MCF 10A (cell line): ENCODE measurements at places on chromosomes 7 and 10. TPM values are rescaled to one million over a fixed set of nuclear protein-coding genes. Genes with fewer than 3 reads are reported as not detected.

DNA sequence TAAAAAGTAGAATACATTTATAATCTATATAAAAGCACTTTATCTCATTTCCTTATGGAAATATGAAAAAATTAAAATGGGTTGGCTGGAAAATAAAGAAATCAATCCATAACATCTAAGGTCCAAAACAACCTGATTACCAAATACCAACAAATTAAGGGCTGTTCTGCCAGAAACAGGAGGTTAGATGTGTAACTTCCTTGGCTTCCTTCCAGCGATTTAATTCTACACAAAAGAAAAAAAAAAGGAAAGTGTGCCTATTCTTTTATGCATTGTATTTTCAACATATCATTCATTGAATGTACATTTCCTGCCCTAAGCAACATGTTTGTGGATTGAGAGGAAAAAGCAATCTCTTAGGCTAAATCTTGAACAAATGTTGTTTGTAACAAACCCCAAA, 36.2 kb upstream of the USP6NL start:
- H3K36me3 ChIP-seq: no peaks in the 10 kb centered on the region
- H3K4me1 ChIP-seq: peaks cover 5% of the 10 kb centered on the region
- peak; percentile 55 for DNase-seq
- H3K27me3 ChIP-seq: no peaks in the 10 kb centered on the region

DNA sequence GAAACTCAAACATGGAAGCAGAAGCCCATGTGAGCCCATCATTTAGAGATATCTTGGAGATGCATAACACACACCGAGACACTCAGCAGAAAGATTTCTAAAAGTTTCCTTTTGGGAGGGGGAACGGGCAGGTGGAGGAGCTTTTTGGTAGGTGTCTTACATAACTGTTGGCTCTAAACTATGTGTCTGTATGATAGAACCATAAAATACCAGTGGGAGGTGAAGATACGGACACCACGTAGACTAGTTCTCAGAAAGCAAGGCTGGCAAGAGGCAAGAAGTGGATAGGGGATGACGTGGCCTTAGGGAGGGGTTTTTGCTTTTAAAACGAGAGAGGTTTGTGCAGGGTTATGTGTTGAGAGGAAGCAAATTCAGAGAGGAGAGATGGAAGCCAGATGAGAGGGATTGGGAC, 36.5 kb downstream of the IL15RA start:
- peaks cover 23% of the 10 kb centered on the region for H3K4me1 ChIP-seq
- no peaks in the 10 kb centered on the region for H3K27me3 ChIP-seq
- H3K36me3 ChIP-seq: peaks cover 33% of the 10 kb centered on the region
- H3K27ac ChIP-seq: no peak overlapping the region

- peaks cover 75% of the 10 kb centered on the region for H3K27me3 ChIP-seq
- no peak overlapping the region for H3K27ac ChIP-seq
- DNase-seq: no peak
- no peak overlapping the region for H3K4me3 ChIP-seq
- H3K4me1 ChIP-seq: no peaks in the 10 kb centered on the region
- H3K36me3 ChIP-seq: no peaks in the 10 kb centered on the region
Observed at GRCh38 chr7:9082203-9082602, 648.8 kb downstream of the NXPH1 start.

DNA sequence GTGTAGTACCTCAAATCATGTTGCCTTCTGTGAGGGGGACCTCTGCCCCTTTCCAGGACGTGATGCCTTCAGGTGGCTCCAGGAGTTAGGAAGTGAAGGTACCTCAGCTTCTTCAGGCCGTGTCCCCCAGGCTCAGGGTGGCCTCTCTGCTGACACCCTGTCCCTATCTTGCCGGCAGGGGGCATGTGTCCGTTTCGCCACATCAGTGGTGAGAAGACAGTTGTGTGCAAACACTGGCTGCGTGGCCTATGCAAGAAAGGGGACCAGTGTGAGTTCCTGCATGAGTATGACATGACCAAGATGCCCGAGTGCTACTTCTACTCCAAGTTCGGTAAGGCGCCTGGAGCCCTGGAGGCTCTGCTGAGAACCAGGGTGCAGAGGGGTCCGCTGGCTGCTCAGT, 9.2 kb downstream of the CPSF4 start:
- H3K4me3 ChIP-seq: no peak overlapping the region
- no peaks in the 10 kb centered on the region for H3K4me1 ChIP-seq
- peaks cover 85% of the 10 kb centered on the region for H3K36me3 ChIP-seq
- no peak overlapping the region for H3K27ac ChIP-seq

- no peak overlapping the region for H3K4me3 ChIP-seq
- DNase-seq: no peak
- peaks cover 1% of the 10 kb centered on the region for H3K36me3 ChIP-seq
- H3K4me1 ChIP-seq: no peaks in the 10 kb centered on the region
Observed at GRCh38 chr10:124606822-124607221, 137.4 kb downstream of the FAM53B start.

GRCh38 chr10:133135116-133135465, 24.9 kb upstream of the KNDC1 start:
- no peaks in the 10 kb centered on the region for H3K36me3 ChIP-seq
- no peak for DNase-seq
- H3K4me3 ChIP-seq: no peak overlapping the region
- H3K27me3 ChIP-seq: no peaks in the 10 kb centered on the region
- H3K27ac ChIP-seq: no peak overlapping the region

Gene LLCFC1
- total RNA-seq: not detected in 2 replicates

GRCh38 chr10:1933215-1933614, 195.9 kb upstream of the ADARB2 start:
- no peaks in the 10 kb centered on the region for H3K27me3 ChIP-seq
- no peak overlapping the region for H3K4me3 ChIP-seq
- H3K27ac ChIP-seq: no peak overlapping the region
- peaks cover 7% of the 10 kb centered on the region for H3K4me1 ChIP-seq

Gene BCL7B
- total RNA-seq: 66.5 and 73.3 TPM in 2 replicates

- H3K4me3 ChIP-seq: no peak overlapping the region
- no peak for DNase-seq
- H3K4me1 ChIP-seq: peaks cover 15% of the 10 kb centered on the region
- no peaks in the 10 kb centered on the region for H3K36me3 ChIP-seq
- no peaks in the 10 kb centered on the region for H3K27me3 ChIP-seq
Observed at GRCh38 chr10:43125881-43126731, 12.1 kb upstream of the CSGALNACT2 start.

GRCh38 chr10:103281753-103282152, 4.8 kb downstream of the INA start:
- H3K36me3 ChIP-seq: no peaks in the 10 kb centered on the region
- no peak overlapping the region for H3K4me3 ChIP-seq
- H3K27ac ChIP-seq: no peak overlapping the region
- no peaks in the 10 kb centered on the region for H3K4me1 ChIP-seq
- H3K27me3 ChIP-seq: peaks cover 54% of the 10 kb centered on the region
- DNase-seq: no peak

DNA sequence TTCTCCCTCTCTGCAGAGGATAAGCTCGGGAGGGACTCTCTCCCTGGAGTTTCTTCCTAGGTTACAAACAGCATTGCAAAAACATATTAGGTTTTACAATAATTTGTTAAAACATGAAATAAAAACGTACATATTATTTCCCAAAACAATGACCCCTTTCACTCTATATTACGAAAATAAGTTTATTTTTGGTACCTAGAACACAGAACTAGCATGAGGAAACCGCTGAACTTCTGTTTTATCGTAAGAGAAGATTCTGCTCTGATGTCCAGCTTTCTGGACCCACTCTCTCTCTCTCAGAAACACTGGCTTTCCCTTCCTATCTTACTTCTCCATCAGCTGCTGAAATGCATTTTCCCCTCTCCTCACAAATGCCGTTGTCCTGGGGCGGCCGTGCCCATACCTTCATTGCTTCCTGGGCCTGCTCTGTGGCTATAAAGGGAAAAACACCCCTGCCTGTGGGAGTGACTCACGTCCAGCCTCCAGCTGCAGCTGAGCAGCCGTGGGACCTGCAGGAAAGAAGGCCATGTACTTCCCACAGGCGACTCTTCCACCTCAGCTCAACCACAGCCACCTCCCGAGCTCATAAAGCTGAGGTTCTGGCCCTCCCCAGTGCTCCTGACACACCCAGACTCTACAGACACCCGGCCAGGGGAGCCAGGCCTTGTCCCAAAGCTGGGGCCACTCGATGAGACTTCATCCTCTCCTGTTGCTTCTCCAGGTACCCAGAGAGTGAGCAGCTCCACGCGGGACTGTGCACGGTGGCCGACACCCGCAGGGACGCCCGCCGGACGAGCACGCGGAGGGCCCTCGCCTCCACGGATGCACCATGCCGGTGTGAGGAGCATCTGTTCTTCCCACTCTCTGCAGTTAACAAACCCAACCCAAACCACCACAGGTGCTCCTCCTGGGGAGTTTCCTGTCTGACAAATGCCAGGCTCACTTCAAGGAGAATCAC, 3.1 kb downstream of the GPER1 start:
- no peak for DNase-seq
- H3K4me1 ChIP-seq: peaks cover 24% of the 10 kb centered on the region
- H3K4me3 ChIP-seq: no peak overlapping the region
- H3K27ac ChIP-seq: no peak overlapping the region

GRCh38 chr7:47938574-47939165, 9.6 kb downstream of the PKD1L1 start:
- no peak overlapping the region for H3K27ac ChIP-seq
- peaks cover 11% of the 10 kb centered on the region for H3K4me1 ChIP-seq
- H3K36me3 ChIP-seq: no peaks in the 10 kb centered on the region

Gene FKBP6
- total RNA-seq: not detected in 2 replicates
